ENCODE measurements at places on chromosomes 1 and 21. TPM values are rescaled to one million over a fixed set of nuclear protein-coding genes. Genes with fewer than 3 reads are reported as not detected.

DNA sequence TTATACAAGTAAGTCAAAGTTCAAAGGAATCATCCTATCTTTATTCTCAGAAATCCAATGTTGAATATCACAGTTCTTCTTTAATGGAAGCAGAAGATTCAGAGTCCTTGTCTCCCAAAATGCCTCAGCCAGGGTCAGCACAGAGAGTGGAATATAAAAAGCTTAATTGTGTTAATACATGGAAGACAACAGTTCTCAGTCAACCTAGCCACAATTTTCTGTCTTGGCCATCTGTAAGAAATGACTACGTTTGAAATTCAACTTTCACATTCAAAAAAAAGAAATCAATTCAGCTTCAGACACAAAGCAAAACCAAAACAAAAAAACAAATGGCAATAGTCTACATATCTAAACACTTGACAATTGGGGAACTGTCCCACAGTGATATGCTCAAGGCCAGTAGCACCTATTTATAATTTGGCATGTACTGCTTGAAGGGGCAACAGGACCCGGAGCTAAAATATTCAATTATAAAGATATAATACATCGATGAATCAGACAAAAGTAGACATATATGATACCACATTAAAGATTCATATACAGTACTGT is 27.3 kb upstream of the GLIS1 start:
- DNase-seq: no peak
- no peak overlapping the region for H3K4me3 ChIP-seq
- no peaks in the 10 kb centered on the region for H3K4me1 ChIP-seq
- H3K36me3 ChIP-seq: no peaks in the 10 kb centered on the region

GRCh38 chr1:35178874-35179380 is 14.0 kb downstream of the SFPQ start:
- DNase-seq: no peak
- H3K4me3 ChIP-seq: no peak overlapping the region
- peaks cover 82% of the 10 kb centered on the region for H3K36me3 ChIP-seq
- no peaks in the 10 kb centered on the region for H3K27me3 ChIP-seq

UBE2Q1 gene
- total RNA-seq: 28.9 TPM

DNA sequence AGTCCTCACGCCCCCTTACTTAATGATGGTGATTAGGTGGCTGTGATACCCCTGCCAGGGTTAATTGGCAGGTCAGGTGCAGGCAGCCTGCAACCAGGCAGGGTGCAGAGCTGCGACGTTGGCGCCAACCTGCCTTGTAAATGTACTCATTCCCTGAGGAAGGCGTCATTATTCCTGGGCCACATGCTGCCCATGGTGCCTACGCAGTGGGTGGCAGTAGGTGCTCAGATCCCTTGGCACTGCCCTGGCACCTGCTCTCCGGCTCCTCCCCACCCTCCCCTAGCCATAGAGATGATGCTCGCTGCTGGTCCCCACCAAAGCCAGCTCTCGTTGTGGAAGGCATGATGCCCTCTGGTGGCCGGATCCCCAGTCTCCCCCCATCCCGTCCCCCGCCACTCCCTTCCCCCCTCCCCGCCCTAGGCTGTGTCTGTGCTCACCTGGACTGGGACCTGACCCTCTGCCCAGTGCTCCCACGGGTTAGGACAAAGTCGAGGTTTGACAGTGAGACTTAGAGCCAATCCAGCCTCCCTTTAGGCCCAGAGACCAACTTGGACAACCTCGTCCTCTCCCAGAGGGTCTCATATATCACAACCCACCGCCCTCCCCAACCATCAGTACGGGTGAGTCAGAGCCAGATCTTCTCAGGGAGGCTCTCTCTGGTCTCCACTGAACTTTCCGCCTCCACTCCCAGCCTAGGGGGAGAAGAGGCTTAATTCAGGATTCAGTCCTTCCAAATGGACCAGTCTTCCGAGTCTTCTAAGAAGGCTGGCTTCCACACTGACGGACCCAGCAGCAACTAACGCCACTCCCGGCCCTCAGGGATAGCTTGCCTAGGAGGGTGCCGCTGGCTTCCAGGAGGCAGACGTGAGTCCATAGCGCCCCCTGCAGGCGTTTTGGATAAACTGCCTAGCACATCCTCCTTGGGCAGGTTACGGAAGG is 5.7 kb downstream of the KRTCAP2 start:
- H3K36me3 ChIP-seq: peaks cover 8% of the 10 kb centered on the region
- H3K27me3 ChIP-seq: no peaks in the 10 kb centered on the region
- peak; percentile 83 for DNase-seq
- no peak overlapping the region for H3K4me3 ChIP-seq
- peaks cover 17% of the 10 kb centered on the region for H3K4me1 ChIP-seq
- H3K27ac ChIP-seq: peak overlapping the region; percentile 32

RORC gene
- 48.4 TPM for total RNA-seq

DNA sequence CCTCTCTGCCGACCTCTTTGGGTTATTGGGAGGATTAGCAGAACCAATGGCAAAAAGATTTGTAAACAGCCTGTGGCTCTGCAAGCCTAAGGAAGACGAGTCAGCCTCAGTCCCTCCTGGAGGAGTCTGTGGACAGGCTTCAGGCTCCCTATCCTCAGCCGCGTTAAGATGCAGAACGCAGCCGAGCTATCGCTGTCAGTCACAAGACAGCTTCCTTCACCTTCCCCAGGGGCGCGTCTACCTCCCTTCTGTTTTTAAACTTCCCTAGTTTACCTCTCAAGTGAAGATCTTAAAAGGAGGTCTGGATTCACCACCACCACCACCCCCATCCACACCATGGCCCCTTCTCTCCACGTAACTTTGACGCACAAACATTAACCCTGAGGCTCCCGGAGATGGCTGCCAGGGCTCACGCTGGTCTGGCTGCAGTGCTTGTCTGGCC is 738 bp downstream of the CAMK1G start:
- no peak overlapping the region for H3K4me3 ChIP-seq
- no peaks in the 10 kb centered on the region for H3K27me3 ChIP-seq
- H3K4me1 ChIP-seq: peaks cover 5% of the 10 kb centered on the region
- H3K27ac ChIP-seq: no peak overlapping the region
- no peak for DNase-seq

DNA sequence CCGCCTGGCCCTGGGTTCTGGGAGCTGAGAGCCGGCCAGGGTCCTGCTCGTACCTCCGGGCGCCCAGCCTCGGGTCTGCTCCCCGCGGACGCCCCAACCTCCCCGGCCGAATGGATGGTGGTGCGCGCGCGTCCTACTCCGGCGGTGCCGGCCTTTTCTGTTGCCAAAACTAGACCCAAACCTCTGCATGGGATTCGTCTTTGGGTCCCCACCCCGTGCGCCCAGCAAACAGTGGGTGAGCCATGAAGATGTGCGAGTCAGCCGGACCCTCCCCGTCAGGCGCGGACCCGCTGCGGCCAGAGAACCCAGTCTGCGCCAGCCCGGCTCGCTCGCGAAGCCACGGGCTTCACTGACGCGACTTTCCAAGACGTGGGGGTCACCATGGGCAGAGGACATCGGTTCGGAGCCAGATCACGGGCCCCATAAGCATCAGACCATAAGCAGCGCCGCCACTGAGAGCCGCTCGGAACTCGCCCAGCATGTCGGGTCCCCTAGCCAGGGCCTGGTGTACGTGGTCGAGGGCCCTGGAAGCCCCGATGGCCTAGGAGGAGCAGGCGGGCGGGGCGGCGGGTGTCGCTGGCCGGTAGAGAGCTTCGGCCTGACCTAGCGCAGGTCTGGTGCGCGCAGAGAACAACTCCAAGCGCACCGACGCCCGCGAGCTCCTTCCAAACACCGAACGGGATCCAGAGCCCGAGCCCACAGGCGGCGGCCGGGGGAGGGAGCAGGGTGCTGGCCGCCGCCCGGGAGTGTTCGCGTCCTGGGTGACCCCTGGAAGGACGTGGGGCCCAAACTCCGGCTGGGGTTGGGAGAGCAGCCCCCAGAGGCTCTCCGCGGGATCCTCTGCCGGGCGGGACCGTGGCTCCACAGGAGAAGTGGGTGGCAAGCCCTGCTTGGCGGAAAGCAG is 1.0 kb upstream of the TP73 start:
- peaks cover 17% of the 10 kb centered on the region for H3K27me3 ChIP-seq
- H3K4me1 ChIP-seq: peaks cover 31% of the 10 kb centered on the region
- DNase-seq: no peak
- H3K4me3 ChIP-seq: no peak overlapping the region
- no peak overlapping the region for H3K27ac ChIP-seq

DNA sequence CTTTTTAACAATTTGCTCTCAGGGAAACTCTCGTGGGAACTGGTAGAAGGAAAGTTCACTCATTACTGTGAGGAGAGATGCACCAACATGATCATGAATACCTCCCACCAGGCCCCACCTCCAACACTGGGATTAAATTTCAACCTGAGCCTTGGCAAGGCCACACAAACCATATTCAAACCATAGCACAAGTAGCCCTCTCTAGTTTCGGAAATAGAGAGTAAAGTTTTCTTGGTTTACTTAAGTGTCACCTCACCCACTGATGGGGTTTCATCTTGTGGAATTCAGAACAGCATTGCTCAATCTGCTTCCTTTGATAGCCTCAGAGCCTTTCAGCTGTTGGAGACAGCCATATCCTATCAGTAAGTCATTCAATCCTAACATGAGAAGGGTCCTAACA is 25.5 kb upstream of the CCSAP start:
- no peak for DNase-seq
- no peak overlapping the region for H3K4me3 ChIP-seq
- H3K27ac ChIP-seq: no peak overlapping the region
- H3K4me1 ChIP-seq: no peaks in the 10 kb centered on the region

SPATA17 gene
- 5.8 TPM for total RNA-seq

- no peaks in the 10 kb centered on the region for H3K27me3 ChIP-seq
- H3K4me1 ChIP-seq: peaks cover 17% of the 10 kb centered on the region
- peak overlapping the region; percentile 37 for H3K27ac ChIP-seq
- peak; percentile 81 for DNase-seq
These were observed 27.2 kb downstream of the ERI3 start for GRCh38 chr1:44327679-44328491.

UBR4 gene
- 177 TPM for total RNA-seq

ZNF124 gene
- 75.0 TPM for total RNA-seq

DNA sequence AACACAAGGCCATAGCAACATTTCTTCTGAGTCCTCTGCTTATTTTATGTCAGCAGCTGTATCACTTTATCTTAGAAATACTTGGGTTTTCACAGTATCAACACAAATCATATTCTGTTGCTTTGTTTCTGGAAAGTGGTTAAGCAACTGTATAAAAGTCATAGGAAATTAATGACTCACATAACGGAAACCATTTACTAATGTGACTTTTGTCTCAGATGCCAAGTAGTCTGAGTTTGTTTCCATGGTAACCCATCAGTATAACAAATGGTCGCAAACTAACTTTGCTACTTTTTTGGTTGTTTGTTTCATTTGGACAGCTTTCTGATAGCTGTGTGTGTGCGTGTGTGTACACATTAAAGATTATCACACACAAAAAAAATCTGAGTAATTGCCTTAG is 31.1 kb downstream of the EEIG2 start:
- H3K36me3 ChIP-seq: no peaks in the 10 kb centered on the region
- no peak overlapping the region for H3K4me3 ChIP-seq
- DNase-seq: no peak

GRCh38 chr1:56453417-56454078 is 125.8 kb downstream of the PLPP3 start:
- H3K4me1 ChIP-seq: peaks cover 32% of the 10 kb centered on the region
- H3K27ac ChIP-seq: peak overlapping the region; percentile 27
- no peak overlapping the region for H3K4me3 ChIP-seq
- H3K27me3 ChIP-seq: no peaks in the 10 kb centered on the region
- no peaks in the 10 kb centered on the region for H3K36me3 ChIP-seq

GRCh38 chr1:202155478-202156021 is 4.9 kb downstream of the PTPN7 start:
- no peaks in the 10 kb centered on the region for H3K36me3 ChIP-seq
- peaks cover 12% of the 10 kb centered on the region for H3K4me1 ChIP-seq
- DNase-seq: peak; percentile 79
- no peak overlapping the region for H3K4me3 ChIP-seq

- H3K27me3 ChIP-seq: no peaks in the 10 kb centered on the region
- H3K36me3 ChIP-seq: no peaks in the 10 kb centered on the region
- H3K27ac ChIP-seq: no peak overlapping the region
- no peaks in the 10 kb centered on the region for H3K4me1 ChIP-seq
- no peak overlapping the region for H3K4me3 ChIP-seq
- DNase-seq: no peak
These were observed 88.9 kb downstream of the XPR1 start for GRCh38 chr1:180720753-180721152.

GRCh38 chr1:170303034-170303433 is 157.3 kb downstream of the NTMT2 start:
- H3K4me1 ChIP-seq: no peaks in the 10 kb centered on the region
- no peaks in the 10 kb centered on the region for H3K36me3 ChIP-seq
- no peaks in the 10 kb centered on the region for H3K27me3 ChIP-seq
- H3K4me3 ChIP-seq: no peak overlapping the region
- H3K27ac ChIP-seq: no peak overlapping the region
- DNase-seq: no peak

DNA sequence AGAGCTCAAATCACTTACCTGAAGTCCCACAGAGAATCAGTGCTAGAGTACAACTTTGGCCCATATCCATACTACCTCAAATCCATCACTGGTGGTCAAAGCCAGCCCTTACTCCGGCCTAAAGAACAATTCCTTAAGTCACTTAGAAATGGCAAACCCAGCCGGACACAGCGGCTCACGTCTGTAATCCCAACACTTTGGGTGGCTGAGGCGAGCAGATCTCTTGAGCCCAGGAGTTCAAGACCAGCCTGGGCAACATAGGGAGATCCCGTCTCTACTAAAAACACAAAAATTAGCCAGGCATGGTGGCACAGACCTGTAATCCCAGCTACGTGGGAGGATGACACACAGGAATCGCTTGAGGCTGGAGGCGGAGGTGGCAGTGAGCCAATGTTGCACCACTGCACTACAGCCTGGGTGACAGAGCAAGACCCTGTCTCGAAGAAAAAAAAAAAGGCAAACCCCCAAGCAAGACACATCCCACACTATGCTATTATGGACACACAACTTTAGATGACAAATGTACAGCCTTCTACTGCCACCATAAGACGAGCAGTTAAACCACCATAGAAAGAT is 24.0 kb downstream of the NPHP4 start:
- H3K36me3 ChIP-seq: no peaks in the 10 kb centered on the region
- H3K4me1 ChIP-seq: no peaks in the 10 kb centered on the region
- no peak overlapping the region for H3K4me3 ChIP-seq
- H3K27ac ChIP-seq: no peak overlapping the region
- no peak for DNase-seq

NLRP3 gene
- 0.54 TPM for total RNA-seq

- no peak overlapping the region for H3K27ac ChIP-seq
- DNase-seq: no peak
- no peaks in the 10 kb centered on the region for H3K4me1 ChIP-seq
These were observed 106.8 kb downstream of the LMO4 start for GRCh38 chr1:87435484-87435883.

GRCh38 chr1:11700601-11701467 is 9.3 kb downstream of the DRAXIN start:
- no peak overlapping the region for H3K4me3 ChIP-seq
- H3K27ac ChIP-seq: no peak overlapping the region

NECTIN4 gene
- total RNA-seq: not detected

DNA sequence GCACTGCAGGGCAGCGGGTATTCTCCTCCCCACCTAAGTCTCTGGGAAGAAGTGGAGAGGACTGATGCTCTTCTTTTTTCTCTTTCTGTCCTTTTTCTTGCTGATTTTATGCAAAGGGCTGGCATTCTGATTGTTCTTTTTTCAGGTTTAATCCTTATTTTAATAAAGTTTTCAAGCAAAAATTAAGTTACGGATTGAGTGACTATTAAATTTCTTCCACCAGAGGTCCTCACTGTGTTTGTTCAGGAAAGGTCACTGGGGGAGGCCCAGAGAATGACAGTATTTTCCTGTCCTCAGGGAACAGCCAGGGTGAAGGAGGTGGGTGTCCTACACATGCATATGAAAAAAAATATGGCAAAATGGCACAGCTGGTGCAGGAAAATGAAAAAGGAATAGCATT is 4.4 kb upstream of the ELF3 start:
- no peak for DNase-seq
- peaks cover 43% of the 10 kb centered on the region for H3K36me3 ChIP-seq
- H3K4me1 ChIP-seq: peaks cover 50% of the 10 kb centered on the region
